ENCODE measurements at places on chromosomes 2 and 18. TPM values are rescaled to one million over a fixed set of nuclear protein-coding genes. Genes with fewer than 3 reads are reported as not detected.

GRCh38 chr2:149018981-149019380 is 19.5 kb upstream of the LYPD6B start:
- no peak for DNase-seq

GRCh38 chr2:189306525-189306924 is 127.0 kb upstream of the COL5A2 start:
- no peak for DNase-seq

DNA sequence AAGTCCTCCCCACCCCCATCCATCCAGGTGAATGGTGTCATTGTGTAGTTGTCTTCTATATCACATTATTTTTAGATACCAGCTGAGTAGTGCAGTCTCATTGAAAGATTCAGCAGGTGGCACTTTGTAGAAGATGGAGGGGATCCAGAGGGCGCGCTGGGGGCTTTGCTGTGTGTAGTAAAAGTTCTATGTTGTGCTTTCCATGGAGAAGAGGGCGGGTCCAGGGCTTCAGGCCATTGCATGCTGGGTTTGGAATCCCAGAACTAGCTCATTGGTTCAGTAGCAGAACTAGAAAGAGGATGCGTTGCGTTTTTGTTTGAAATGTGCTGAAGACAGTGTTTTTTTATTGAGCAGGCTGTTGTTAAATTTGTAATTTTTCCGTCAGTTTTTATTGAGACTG is 120.0 kb downstream of the MAP4K4 start:
- DNase-seq: no peak

GRCh38 chr2:128734521-128735295 is 416.0 kb upstream of the HS6ST1 start:
- peak; percentile 41 for DNase-seq

DNA sequence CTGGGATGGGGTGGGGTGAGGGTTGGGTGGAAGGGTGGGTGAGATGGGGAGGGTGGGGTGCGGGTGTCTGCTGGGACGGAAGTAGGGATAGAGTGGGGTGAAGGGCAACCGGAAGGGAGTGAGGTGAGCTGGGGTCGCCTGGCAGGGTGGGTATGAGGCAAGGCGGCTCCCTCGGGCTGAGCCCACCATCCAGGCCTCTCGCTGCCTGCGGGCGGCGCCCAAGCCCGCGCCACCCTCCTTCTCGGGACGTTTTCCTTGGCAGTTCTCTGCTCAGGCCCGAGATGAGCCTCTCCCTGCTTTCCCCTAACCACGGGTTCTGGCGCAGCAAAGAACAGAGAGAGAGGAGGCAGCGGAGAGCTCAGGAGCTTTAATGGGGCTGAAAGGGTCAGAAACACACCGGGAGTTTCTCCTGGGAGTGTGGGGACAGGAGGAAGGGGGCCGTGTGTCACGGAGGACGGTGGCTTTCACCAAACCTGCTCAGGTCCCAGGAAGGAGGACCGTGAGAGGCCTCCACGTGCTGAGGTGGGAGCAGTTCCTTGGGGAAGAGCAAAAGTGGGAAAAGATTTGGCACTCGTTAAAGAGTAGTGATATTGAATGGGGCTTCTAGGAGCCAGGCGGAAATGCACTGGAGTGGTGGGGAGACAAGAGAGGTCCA is 4.1 kb downstream of the FEV start:
- no peak for DNase-seq

DNA sequence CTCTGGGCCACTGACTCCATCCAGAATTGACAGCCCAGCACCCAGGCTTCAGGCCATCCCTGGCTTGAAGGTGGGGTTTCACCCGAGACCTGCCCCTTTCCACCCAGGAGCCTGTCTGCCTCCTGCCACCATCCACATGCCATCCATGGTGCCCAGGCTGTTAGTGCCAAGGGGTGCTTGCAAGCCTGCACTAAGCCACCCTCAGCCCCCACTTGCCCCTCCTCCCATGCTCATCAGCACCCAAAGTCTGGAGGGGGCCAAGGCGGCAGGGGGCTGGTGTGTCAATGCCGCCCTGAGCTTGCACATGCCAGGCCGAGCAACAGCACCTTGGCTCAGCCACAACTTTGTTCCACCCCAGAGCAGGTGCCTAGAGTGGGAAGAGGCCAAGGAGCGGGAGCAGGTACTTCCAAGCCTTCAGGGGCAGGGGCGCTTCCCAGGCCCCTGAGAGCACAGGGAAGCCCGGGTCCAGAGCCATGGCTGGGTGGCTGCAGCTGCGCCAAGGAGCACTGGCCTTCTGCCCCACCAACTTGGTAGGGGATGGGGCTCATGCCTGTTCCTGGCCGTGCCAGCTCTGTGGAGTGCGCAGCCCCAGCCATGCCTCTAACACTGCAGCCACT is 12.0 kb downstream of the SRD5A2 start:
- DNase-seq: no peak

DNA sequence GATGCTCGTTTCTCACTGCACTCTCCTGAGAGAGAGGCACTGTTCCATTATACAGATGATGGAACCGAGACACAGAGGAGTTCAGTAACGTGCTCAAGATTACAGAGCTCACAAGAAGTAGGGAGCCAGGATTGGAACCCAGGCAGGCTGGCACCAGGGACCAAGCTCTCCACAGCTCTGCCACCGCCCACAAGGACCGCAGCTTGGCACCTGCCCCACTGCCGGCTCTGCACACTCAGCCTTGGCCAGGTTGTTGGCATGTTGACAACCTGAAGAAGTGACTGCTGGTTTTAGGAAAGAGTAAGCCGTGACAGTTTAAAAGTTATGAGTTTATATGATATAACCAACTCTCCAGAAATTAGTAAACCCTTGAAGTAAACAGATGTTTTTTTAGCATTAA is 48.0 kb upstream of the ITM2C start:
- no peak for DNase-seq

GRCh38 chr2:167049659-167050058 is 161.4 kb downstream of the XIRP2 start:
- no peak for DNase-seq

- no peak for DNase-seq
These were observed 537.8 kb upstream of the SLC39A10 start for GRCh38 chr2:195119231-195119630.

Gene COL4A3
- total RNA-seq: not detected

Gene GFPT1
- total RNA-seq: 34.6 TPM

Gene DPYSL5
- total RNA-seq: not detected

Gene NEB
- 0.14 TPM for total RNA-seq

- DNase-seq: no peak
These were observed 40.9 kb upstream of the TRIB2 start for GRCh38 chr2:12675801-12676200.

Gene NGEF
- not detected for total RNA-seq

DNA sequence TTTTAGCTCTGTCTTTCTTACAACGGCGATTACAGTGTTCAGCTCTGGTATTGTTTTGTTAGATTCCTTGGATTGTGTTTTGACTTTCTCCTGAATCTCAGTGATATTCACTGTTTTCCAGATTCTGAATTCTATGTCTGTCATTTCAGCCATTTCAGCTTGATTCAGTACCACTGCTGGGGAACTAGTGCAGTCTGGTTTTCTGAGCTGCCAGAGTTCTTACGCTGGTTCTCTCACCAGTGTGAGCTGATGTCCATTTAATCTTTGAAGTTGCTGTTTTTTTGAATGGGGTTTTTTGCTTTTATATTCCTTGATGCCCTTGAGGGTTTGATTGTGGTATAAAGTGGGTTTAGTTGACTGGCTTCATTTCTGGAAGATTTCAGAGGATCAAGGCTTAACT is 37.4 kb upstream of the THUMPD2 start:
- DNase-seq: no peak

- DNase-seq: no peak
These were observed 10.2 kb upstream of the ARHGAP28 start for GRCh38 chr18:6719098-6719846.

Gene OSBPL6
- total RNA-seq: 2.3 TPM

DNA sequence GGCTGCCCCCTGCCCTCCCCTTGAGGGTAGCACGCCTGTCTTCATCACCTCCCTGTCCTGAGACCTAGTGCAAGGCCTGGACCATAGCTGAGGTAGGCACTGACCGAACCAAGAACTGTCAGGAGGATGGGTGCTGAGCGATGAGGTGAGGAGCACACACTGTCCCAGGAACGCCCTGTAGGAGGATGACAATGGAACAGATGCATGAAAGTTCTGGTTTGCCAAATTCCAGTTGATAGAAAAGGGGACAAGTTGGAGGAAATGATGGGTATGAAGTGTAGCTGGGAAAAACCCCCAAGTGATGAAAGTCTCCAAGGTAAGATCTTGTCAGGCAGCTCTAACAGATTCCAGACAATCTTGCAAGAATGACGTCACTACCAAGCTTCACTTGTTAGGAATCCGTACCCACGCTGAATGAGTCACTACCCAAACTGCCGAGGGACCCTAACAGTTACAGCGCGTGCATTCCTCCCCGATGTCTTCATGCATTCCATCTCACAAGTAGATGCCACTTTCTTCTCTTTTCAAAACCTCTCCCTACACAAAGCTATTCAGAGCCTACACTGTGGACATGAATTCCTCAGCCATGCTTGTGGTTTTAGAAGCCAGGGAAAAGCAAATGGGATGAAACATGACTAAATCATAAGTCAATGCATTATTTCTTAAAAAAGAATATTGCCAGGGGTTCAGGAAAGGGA is 27.6 kb downstream of the MRPL33 start:
- no peak for DNase-seq

DNA sequence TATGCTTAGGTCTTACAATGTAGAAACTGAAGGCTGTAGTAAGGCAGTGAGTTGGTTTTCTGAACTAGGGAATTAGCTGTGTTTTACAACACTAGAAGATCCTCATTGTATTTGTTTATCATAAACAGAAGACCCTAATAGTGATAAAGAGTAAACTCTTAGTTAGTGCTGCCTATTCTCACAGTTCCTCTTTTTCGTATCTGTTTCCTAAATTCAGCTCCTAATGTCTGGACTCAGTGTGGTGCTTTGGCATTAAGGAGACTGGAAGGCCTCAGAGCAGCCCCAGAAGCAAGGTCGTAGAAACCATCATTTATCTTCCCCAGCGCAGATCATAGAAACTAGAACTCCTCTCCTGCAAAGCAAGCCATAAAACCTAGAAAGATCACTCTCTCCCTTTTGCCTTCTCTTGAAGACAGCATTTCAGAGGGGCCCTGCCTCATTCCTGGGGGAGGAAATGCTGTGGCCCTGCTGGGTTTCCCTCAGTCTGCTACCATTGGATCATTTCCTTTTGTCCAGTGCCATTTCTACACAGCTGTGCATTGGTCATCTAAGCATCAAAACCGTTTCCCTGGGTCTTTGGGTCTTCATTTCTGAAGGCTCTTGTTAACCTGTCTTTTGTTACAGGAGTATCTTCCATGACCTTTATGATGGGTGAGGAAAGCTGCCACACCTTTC is 4.7 kb downstream of the ACP1 start:
- DNase-seq: no peak

- peak; percentile 40 for DNase-seq
These were observed 3.2 kb downstream of the UBE2E3 start for GRCh38 chr2:180983468-180984242.

DNA sequence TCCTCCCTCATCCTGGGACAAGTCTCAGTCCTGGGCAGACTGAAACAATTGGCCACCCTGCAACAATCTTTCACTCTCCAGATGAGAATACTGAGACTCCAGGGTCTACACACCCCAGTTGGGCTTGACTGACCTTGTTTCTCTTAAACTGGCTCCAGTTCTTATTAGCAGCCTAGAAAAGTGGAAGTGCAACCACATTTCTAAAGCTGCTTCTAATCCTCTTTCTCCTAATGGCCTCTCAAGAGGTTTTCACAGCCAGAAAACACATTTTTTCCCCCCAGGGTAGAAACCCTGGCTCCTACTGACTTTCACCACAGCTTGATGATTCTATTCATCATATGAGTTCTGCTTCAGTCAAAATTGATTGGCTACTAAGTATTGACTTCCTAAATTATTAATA is 45.8 kb downstream of the SLC4A5 start:
- no peak for DNase-seq

Gene SKOR2
- not detected for total RNA-seq

Gene ZRANB3
- 18.9 TPM for total RNA-seq

Gene CSRNP3
- total RNA-seq: not detected

DNA sequence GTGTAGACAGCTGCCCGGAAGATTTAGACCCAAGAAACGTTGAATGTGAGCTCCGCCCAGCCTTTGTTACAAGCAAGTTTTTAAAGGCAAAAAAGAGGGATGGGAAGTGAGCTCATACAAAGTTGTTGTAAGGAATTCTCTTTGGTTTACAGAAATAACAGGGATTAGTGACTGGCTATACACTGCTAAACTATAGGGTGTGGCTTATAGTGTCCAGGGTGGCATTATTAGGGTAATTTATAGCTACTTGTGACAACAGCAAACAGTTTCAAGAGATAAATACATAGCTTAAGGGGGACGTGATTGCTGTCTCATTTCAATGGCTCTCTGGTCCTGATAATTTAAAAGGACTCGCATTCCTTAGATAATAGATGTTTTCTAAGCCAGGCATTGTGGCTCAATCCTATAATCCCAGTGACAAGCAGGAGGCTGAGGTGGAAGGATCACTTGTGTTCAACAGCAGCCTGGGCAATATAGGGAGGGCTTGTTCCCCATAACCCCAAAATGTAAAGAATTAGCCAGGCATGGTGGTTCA is 66.5 kb upstream of the TGIF1 start:
- no peak for DNase-seq

DNA sequence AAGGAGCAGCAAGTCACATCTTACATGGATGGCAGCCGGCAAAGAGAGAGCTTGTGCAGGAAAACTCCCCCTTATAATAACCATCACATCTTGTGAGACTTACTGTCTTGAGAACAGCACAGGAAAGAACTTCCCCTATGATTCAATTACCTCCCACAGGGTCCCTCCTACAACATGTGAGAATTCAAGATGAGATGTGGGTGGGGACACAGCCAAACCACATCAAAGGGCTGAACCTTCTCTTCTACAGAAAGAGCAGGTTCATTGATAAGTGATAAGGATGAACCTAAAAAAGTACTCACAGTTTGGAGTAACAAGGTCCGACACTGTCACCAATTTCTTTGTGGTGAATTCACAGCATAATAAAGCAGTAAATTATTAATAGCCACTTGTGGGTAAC is 422.2 kb upstream of the FSIP2 start:
- DNase-seq: no peak

DNA sequence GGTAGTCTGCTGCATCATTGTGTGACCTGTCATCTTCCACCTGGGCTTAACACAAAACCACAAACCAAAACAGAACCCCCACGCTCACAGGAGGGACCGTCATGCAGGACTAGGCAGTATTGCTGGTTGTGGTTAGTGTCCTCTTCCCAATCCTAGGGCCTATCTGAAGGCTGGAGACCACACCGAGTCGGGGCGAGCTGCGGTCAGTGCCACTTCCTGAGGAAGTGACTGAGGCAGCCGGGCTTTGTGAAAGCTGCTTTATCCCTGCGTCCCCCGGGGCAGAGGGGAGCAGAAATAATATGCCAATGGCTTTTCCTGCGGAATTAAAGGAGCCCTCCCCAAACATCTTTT is 22.9 kb downstream of the ZNF532 start:
- DNase-seq: peak; percentile 13

- no peak for DNase-seq
These were observed 4.5 kb downstream of the TIMM21 start for GRCh38 chr18:74152857-74153256.
